ENCODE measurements at places on chromosomes 6 and 20. TPM values are rescaled to one million over a fixed set of nuclear protein-coding genes. Genes with fewer than 3 reads are reported as not detected.

The ZNF334 gene
- 0.50 TPM for total RNA-seq

The CD93 gene
- total RNA-seq = 1.7 TPM

The MEI4 gene
- total RNA-seq = not detected

The SLC17A4 gene
- total RNA-seq = not detected

The SEMG1 gene
- not detected for total RNA-seq
